ENCODE measurements at places on chromosomes 7 and 10.
A peak's percentile ranks its signal among the peaks of the same experiment; 100 is the strongest.

DNA sequence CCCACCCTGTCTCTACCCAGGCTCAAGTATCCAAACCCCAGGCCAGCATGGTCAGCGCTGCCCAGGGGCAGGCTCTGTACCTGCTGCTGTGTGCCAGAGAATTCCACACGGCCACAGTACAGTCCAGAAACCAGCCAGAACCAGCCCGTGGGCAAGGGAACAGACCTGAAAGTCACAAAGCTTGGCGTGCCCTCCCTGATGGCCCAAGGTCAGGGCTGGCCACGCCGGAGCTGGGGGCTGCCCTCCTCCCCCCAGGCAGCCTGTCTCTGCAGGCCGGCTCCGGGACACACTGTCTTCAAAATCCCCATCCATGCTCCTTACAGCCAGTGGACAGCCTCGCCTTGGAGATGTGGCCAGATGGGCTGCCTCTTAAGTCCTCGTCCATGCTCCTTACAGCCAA, 78.4 kb downstream of the CTBP2 start:
- H3K36me3 ChIP-seq, result no peaks in the 10 kb centered on the region
- H3K4me1 ChIP-seq, result no peaks in the 10 kb centered on the region
- H3K27ac ChIP-seq, result no peak overlapping the region
- no peak overlapping the region for H3K4me3 ChIP-seq
- peaks cover 9% of the 10 kb centered on the region for H3K27me3 ChIP-seq

DNA sequence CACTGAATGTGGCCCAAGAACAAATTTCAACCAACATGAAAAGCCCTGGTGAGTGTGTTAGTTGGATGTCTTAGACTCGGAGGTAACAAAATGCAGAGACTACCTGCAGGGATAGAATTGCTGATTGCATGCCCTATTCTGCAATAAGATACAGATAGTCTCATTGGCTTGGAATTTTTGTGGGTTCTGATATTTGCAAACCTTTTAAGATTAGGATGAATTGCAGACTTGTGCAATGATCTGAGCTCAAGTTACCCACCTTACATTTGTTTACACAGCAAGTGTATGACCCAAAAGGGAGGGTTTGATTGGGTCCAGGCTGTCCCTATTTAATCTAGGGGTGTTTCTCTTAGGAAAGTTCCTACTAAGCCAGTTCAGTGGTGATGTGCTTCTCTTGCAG, 45.4 kb downstream of the GPR37 start:
- no peak for DNase-seq
- H3K27me3 ChIP-seq, result no peaks in the 10 kb centered on the region
- no peak overlapping the region for H3K4me3 ChIP-seq

DNA sequence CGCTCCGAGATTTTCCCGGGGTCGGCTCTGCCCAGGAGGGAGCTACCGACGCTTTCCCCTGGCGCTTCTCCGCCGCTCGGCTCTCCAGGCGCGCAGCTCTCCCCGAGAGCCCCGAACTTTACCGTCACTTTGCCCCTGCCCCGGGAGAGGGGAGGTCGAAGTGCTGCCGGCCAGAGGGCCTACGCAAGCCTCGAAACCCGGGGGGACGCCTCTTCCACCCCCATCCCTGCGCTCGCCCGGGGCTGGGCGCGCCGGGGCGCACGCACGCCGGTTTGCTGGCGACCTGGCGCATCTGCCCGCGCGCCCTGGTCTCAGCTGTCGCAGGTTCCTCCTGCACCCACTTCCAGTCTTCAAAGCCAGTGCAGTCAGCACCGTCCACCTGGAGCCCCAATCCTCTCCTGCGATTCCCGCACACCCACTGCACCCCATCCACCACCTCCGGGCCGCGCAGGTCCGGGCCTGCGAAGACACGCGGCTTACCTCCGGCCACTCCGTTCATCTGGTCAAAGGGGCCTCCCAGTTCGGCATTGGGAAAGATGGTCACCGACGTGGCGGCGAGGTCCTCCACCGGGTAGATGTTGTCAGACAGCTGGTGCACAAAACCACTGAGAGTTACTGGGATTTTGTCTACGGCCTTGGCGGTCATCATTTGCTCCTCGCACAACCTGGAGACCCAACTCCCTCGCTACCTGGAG, 638 bp downstream of the EGR2 start:
- H3K36me3 ChIP-seq, result peaks cover 55% of the 10 kb centered on the region
- DNase-seq, result peak; percentile 41
- peaks cover 14% of the 10 kb centered on the region for H3K27me3 ChIP-seq
- peak overlapping the region; percentile 94 for H3K4me3 ChIP-seq
- peak overlapping the region; percentile 100 for H3K27ac ChIP-seq

DNA sequence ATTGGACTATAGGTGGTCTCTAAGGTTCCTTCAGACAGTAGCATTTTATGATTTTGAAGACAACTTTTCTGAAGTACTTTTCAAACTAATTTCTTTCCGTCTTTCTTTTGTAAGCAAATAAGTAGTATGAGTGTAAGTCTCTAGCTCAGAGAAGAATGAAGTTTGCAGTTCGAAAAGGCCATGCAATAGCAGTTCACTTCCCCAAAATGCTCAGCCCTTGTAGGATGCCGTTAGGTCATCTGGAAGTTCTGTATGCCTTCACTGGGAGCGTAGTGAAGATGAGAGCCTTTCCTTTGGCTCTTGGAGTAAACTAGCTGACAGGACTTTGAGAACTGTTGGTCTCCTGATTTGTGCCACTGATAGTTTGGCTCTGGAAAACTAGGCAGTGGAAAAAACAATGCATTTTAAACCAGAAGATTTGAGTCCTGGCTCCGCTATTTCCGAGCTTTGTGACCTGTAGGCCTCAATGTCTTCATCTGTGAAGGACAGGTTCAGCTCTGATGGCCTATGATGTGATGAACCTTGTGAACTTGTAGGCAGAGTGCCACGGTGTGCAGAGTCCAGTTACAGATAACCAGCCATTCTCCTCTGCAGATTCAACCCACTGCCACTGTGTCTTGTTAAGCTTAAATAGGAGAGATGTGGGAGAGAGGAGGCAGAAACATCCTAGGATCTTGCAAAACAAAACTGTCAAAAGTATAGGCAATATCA, 18.8 kb downstream of the SGPL1 start:
- H3K4me1 ChIP-seq, result peaks cover 85% of the 10 kb centered on the region
- H3K4me3 ChIP-seq, result peak overlapping the region; percentile 53
- H3K27me3 ChIP-seq, result no peaks in the 10 kb centered on the region
- H3K36me3 ChIP-seq, result peaks cover 65% of the 10 kb centered on the region

GRCh38 chr7:150307904-150308303, 15.3 kb upstream of the LRRC61 start:
- no peaks in the 10 kb centered on the region for H3K27me3 ChIP-seq
- H3K27ac ChIP-seq, result no peak overlapping the region
- H3K36me3 ChIP-seq, result no peaks in the 10 kb centered on the region
- no peak for DNase-seq

- H3K4me3 ChIP-seq, result no peak overlapping the region
- no peaks in the 10 kb centered on the region for H3K36me3 ChIP-seq
- H3K27ac ChIP-seq, result no peak overlapping the region
- H3K27me3 ChIP-seq, result peaks cover 3% of the 10 kb centered on the region
Observed at GRCh38 chr7:101333912-101334311, 12.3 kb upstream of the IFT22 start.

GRCh38 chr10:43854007-43854406, 205.3 kb upstream of the ZNF32 start:
- H3K4me3 ChIP-seq, result no peak overlapping the region
- H3K36me3 ChIP-seq, result no peaks in the 10 kb centered on the region
- no peaks in the 10 kb centered on the region for H3K27me3 ChIP-seq

Data from activated naive CD8-positive, alpha-beta T cell treated with anti-CD3 and anti-CD28 coated beads, Interleukin-2, amount 50 U/mL, for 24 hours (primary cell).